Pons (tissue), 1 donor: ENCODE measurements at places on chromosomes 11 and 22.

DNA sequence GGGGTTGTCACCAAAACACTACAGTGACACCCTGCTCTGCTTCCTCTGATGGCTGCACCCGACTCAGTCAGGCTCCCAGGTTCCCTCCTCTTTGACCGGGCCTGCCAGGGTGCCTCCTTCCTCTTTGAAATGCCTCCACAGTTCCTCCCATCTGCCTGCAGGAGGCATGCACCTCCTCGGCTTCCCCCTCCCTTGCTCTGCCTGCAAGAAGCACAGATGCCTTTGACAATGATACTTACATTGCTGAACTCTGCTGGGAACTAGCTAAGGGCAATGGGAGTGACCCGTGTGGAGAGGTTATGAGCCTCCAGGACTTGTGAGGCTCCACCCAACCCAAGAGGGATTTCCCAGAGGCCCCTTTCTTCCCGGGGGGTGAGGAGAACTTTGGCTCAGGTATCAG lies 674.1 kb downstream of the OPCML start:
- DNase-seq, result no peak

DNA sequence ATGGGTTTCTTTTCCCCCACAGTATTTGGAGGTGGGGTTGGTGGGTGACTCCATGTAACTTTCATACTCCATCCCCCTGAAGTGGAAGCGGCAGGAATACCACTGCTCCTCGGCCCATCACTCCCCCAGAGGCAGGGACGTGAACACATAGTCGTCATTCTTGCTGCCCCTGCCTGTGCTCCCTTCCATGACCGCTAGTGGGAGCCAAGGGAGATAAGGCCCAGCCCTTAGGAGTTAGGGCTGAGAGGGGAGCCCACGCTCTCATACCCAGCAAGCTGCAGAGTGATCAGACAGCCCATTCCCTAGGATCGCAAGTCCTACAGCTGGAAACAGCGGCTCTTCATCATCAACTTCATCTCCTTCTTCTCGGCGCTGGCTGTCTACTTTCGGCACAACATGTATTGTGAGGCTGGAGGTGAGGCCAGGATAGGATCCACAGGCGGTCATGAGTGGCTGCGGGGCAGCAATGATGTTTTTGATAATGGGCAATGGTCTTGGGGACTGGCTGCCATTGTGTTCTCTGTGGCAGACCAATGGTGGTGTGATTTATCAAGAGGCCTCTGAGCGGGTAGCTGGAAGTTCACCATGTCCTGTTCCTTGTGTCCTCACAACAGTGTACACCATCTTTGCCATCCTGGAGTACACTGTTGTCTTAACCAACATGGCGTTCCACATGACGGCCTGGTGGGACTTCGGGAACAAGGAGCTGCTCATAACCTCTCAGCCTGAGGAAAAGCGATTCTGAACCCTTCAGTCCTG lies 15.9 kb downstream of the RHOG start:
- peak; percentile 78 for DNase-seq

- no peak for DNase-seq
Observed at GRCh38 chr11:36062796-36063365, 119.0 kb downstream of the LDLRAD3 start.

DNA sequence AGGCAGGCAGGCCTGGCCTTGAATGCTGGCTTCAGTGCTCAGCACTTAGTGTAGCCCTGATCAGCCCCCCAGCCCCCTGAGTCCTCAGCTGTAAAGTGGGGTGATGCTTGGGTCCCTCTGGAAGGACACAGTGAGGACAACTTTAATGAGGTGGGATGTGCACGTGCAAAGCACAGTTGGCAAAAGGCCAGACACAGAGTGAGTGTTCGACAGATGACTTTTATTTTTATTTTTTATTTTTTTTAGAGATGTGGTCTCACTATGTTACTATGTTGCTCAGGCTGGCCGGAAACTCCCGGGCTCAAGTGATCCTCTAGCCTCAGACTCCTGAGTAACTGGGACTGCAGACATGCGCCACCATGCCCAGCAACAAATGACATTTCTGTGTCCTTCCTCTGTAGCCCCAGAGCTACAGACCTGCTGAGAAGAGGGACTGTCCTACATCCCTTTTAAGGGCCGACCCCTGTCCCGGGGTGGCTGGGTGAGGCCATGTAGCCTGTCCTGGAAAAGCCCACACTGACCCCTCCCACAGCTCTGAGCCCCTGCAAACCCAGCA lies 6.9 kb upstream of the C11orf96 start:
- no peak for DNase-seq

- no peak for DNase-seq
Observed at GRCh38 chr11:16169956-16170847, 186.1 kb downstream of the SOX6 start.

GRCh38 chr22:49953027-49953679 lies 7.4 kb upstream of the PIM3 start:
- DNase-seq, result no peak

- DNase-seq, result peak; percentile 7
Observed at GRCh38 chr11:123822032-123822431, 15.9 kb upstream of the OR6M1 start.

- no peak for DNase-seq
Observed at GRCh38 chr11:9396310-9396709, 11.9 kb downstream of the IPO7 start.

- DNase-seq, result no peak
Observed at GRCh38 chr11:33753304-33753967, 17.2 kb upstream of the CD59 start.

- DNase-seq, result peak; percentile 88
Observed at GRCh38 chr11:47355283-47356128, 3.0 kb upstream of the MYBPC3 start.

DNA sequence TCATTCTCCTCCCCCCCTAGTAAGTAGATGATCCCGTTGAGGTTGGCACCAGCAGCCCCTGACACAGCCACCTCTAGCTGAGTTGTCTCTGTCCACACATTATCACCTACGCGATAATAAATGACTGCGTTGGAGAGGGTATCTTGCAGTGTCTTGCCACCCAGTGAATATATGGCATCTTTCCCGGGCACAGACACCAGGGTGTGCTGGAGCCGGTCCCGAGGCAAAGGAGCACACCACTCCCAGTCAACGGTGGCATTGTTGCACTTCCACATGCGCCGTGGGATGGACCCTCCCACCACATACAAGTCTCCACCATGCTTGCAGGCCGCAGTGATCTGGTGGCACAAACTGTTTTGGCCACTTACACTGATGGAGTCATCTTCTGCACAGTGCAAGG lies 5.4 kb downstream of the KBTBD4 start:
- DNase-seq, result peak; percentile 60

GRCh38 chr11:14956111-14956510 lies 16.0 kb downstream of the CALCA start:
- no peak for DNase-seq

GRCh38 chr11:8241373-8242117 lies 22.1 kb downstream of the LMO1 start:
- no peak for DNase-seq

DNA sequence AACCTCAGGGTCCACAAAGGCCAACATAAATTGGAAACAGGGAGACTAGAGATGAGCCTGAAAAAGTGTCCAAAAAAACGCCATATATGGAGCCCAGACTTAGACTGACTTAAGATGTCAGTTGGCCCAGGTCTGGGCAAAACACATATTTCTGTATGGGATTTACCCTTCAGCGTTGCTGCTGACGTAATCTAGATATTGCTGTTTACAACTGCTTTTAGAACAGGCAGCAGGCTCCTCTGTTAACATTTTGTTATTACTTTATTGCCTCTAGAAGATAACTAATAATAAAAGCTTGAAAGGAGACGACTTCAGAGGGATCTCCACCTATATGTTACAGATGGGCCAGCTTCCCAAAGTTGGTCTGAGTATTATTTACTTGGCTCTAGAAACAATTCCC lies 8.7 kb downstream of the ME3 start:
- no peak for DNase-seq

DNA sequence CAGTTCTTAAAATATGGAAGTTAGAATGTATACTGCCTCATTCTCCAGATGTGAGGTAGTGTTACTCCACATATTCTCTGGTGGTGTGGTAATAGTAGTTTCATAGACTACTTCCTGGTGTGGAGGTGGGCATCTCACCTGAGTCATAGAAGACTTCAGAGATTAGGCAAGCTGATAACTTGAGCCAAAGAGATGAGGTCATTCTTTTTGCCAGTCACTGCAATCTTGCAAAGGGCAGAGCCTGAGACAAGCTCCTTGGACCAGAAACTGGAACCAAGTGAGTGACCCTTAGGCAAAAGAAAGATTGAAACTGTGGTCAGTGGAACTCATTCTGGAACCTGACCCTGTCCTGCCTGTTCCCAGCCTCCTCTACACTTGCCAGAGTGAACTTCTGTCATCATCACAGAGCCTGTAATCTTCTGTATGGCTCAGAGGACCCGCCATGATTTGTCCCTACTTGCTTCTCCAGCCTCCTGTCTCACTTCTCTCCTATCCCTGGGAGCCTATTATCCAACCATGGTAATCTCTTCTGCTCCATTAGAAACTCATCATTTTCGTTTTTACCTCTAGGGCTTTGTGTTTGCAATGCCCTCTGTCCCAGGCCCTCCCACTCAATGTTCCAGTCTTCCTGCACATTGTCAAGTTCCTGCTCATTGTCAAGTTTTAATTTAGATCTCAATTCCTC lies 10.6 kb upstream of the CCDC83 start:
- DNase-seq, result no peak

- no peak for DNase-seq
Observed at GRCh38 chr11:116729501-116730240, 43.1 kb downstream of the BUD13 start.
